Karpas-422 (cell line): ENCODE measurements at places on chromosomes 6 and 20. TPM values are rescaled to one million over a fixed set of nuclear protein-coding genes. Genes with fewer than 3 reads are reported as not detected.

The TMC2 gene
- not detected in 2 replicates for total RNA-seq

The PNLDC1 gene
- 0.11 TPM in 1 of 2 replicates, not detected in the other for total RNA-seq

The GHRH gene
- total RNA-seq: not detected in 2 replicates

The CASS4 gene
- not detected in 2 replicates for total RNA-seq

The CDH4 gene
- total RNA-seq: not detected in 2 replicates

The HRH3 gene
- total RNA-seq: not detected in 2 replicates

The MAP3K7 gene
- 55.6 and 91.9 TPM in 2 replicates for total RNA-seq

The MEP1A gene
- total RNA-seq: not detected in 2 replicates

The CABLES2 gene
- 7.2 and 7.6 TPM in 2 replicates for total RNA-seq

The RHAG gene
- total RNA-seq: not detected in 2 replicates

The SLC4A11 gene
- total RNA-seq: 0.36 and 0.60 TPM in 2 replicates

The KCNQ2 gene
- not detected in 2 replicates for total RNA-seq

The EDN3 gene
- not detected in 2 replicates for total RNA-seq

The SPAG4 gene
- 6.4 and 11.1 TPM in 2 replicates for total RNA-seq

The UBE2J1 gene
- 30.4 and 48.0 TPM in 2 replicates for total RNA-seq

The KHDC1L gene
- total RNA-seq: 4.4 and 5.8 TPM in 2 replicates

DNA sequence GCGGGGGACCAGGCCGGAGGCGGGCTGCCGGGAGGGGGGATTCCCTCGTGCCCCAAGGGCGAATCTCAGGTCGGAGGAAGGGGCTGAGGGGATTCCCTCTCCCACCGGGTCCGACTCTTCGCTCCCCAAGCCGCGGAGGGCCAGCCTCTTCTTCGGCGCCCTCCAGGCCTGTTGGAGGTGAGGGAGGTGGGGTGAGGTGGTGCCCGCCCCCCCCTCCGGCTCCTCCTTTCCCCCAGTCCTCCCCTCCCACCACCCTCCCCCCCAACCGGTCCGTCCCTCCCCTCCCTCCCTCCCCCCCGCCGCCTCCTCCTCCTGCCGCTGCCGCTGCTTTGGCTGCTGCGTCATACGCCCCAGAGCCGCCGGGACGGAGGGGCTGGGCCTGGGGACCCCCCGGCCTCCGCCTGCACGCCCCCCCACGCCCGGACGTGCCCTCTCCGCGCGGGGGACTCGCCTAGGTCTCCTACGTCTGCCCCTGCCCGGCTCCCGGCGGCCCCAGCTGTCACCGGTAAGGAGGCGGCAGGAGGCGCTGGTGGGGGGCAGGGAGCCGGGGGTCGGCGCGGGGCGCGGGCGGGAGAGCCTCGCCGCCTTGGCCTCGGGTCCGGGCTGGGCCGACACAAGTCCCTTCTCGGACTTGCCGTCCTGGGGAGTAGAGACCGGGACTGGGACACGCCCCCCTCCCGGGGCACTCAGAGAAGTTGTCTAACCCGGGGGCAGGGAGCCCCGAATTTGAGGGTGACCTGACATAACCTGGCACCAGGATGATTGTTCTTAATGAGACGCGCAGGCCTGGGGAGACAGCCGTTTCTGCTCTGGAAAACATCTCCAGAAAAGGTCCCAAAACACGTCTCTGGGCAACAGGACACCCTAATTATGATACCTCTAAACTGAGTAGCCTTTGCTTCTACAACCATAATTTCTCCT is at the start of gene PHF1:
Gene PHF1, plus strand, starts transcription at position 304 of the 921 bp plus-strand sequence. CDS start 1,250 bp downstream, outside the sequence.
- H3K27ac ChIP-seq: peak within 1 kb of the TSS; percentile 74
- peaks cover 16% of the 10 kb centered on the region; the same call in 1 of the 2 replicates for H3K36me3 ChIP-seq
- peak within 1 kb of the TSS; percentile 83 for H3K4me3 ChIP-seq

- no peak for DNase-seq
- H3K27me3 ChIP-seq: 0 out of 2 replicates have a peak, but pooled peaks cover 2% of the 10 kb centered on the region
- no peak overlapping the region for H3K27ac ChIP-seq
- no peak overlapping the region for H3K4me3 ChIP-seq
- no peaks in the 10 kb centered on the region for H3K36me3 ChIP-seq
- no peaks in the 10 kb centered on the region for H3K4me1 ChIP-seq
Measured at GRCh38 chr6:49513153-49513989, 13.6 kb downstream of the GLYATL3 start.

DNA sequence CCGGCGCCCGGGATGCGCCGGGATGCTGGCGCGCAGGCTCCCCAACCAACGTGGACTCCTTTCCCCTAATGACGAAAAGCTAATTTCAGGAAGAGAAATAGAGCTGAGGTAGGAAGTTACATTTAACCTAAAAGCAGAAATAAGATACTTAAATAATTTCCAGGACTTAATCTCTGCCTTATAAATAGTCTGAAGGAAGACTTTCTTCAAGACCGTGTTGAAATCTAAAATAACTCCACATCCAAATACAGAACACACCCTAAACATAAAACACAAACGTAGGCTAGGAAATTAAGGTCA is 1.3 kb downstream of the ASF1A start:
- DNase-seq: no peak
- H3K27me3 ChIP-seq: no peaks in the 10 kb centered on the region
- peak overlapping the region; percentile 92 for H3K4me3 ChIP-seq
- H3K27ac ChIP-seq: peak overlapping the region; percentile 97
- H3K4me1 ChIP-seq: peaks cover 75% of the 10 kb centered on the region
- peaks cover 27% of the 10 kb centered on the region for H3K36me3 ChIP-seq

GRCh38 chr6:73901986-73902385 is 206.0 kb downstream of the CD109 start:
- no peak overlapping the region for H3K4me3 ChIP-seq
- H3K27ac ChIP-seq: no peak overlapping the region
- no peaks in the 10 kb centered on the region for H3K36me3 ChIP-seq
- no peak for DNase-seq
- H3K4me1 ChIP-seq: no peaks in the 10 kb centered on the region
- no peaks in the 10 kb centered on the region for H3K27me3 ChIP-seq

GRCh38 chr6:35448191-35448590 is 3.9 kb upstream of the FANCE start:
- H3K27me3 ChIP-seq: no peaks in the 10 kb centered on the region
- H3K4me3 ChIP-seq: no peak overlapping the region
- H3K36me3 ChIP-seq: no peaks in the 10 kb centered on the region

DNA sequence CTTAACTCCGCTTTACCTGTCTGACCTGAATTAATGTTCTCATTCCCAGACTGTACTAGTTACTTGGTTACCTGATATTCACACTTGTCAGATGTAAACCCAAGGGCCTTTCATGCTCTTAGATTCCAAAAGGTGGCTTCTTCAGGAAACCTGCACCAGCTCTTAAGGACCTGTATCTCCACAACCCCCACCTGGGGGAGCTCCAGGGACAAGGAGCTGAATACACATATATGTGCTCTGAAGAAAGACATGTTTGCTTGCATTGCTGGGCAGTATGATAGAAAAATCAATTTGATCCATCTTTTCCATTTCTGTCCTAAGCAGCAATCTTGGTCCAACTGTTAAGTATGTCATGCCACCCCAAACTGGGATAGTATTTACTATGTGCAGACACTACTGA is 64.8 kb upstream of the POU3F2 start:
- no peak overlapping the region for H3K4me3 ChIP-seq
- H3K27me3 ChIP-seq: no peaks in the 10 kb centered on the region
- H3K4me1 ChIP-seq: no peaks in the 10 kb centered on the region
- no peak overlapping the region for H3K27ac ChIP-seq
- no peaks in the 10 kb centered on the region for H3K36me3 ChIP-seq
- peak; percentile 54 for DNase-seq

DNA sequence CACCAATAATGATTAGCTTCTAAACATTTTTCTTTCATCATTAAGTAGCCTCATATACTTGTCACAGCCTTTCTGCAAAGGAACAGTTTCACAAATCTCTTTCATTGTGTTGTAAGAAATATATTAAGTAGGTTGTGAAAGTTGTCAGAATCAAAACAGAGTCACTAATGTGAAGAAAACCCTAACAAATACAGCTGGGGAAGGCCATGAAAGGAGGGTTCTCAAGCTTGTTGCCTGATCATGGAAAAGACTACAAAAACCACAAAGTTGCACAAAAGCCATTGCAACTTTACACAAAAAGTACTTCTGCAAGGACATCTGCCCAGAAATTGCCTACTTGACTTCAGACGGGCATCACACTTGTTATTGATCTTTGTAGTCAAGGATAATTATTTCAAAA is 216.1 kb downstream of the ALDH8A1 start:
- no peak for DNase-seq
- no peaks in the 10 kb centered on the region for H3K36me3 ChIP-seq
- H3K27me3 ChIP-seq: no peaks in the 10 kb centered on the region
- no peak overlapping the region for H3K4me3 ChIP-seq

- no peaks in the 10 kb centered on the region for H3K4me1 ChIP-seq
- DNase-seq: no peak
- no peaks in the 10 kb centered on the region for H3K27me3 ChIP-seq
Measured at GRCh38 chr6:161104966-161105365, 113.4 kb downstream of the MAP3K4 start.

GRCh38 chr6:15804164-15805154 is 141.6 kb upstream of the DTNBP1 start:
- no peak overlapping the region for H3K4me3 ChIP-seq
- no peaks in the 10 kb centered on the region for H3K27me3 ChIP-seq
- H3K4me1 ChIP-seq: no peaks in the 10 kb centered on the region
- H3K36me3 ChIP-seq: no peaks in the 10 kb centered on the region

- H3K27ac ChIP-seq: no peak overlapping the region
- H3K4me3 ChIP-seq: no peak overlapping the region
- no peak for DNase-seq
Measured at GRCh38 chr6:14320332-14320731, 202.8 kb downstream of the CD83 start.

- H3K27ac ChIP-seq: no peak overlapping the region
- H3K4me3 ChIP-seq: no peak overlapping the region
- no peaks in the 10 kb centered on the region for H3K36me3 ChIP-seq
- DNase-seq: peak; percentile 76
- no peaks in the 10 kb centered on the region for H3K4me1 ChIP-seq
Measured at GRCh38 chr6:68638230-68638900, 3.3 kb downstream of the ADGRB3 start.

- no peaks in the 10 kb centered on the region for H3K36me3 ChIP-seq
- no peak overlapping the region for H3K4me3 ChIP-seq
- no peaks in the 10 kb centered on the region for H3K27me3 ChIP-seq
- no peaks in the 10 kb centered on the region for H3K4me1 ChIP-seq
- H3K27ac ChIP-seq: no peak overlapping the region
- peak; percentile 52 for DNase-seq
Measured at GRCh38 chr6:2917065-2917464, 14.0 kb upstream of the SERPINB9 start.

GRCh38 chr6:47490676-47491075 is 13.1 kb downstream of the CD2AP start:
- no peak for DNase-seq
- no peaks in the 10 kb centered on the region for H3K27me3 ChIP-seq
- H3K4me1 ChIP-seq: peaks cover 17% of the 10 kb centered on the region
- H3K27ac ChIP-seq: no peak overlapping the region
- no peak overlapping the region for H3K4me3 ChIP-seq

- no peaks in the 10 kb centered on the region for H3K4me1 ChIP-seq
- H3K27ac ChIP-seq: no peak overlapping the region
- no peak overlapping the region for H3K4me3 ChIP-seq
Measured at GRCh38 chr6:117329926-117330325, 64.6 kb downstream of the VGLL2 start.

- H3K27me3 ChIP-seq: no peaks in the 10 kb centered on the region
- no peaks in the 10 kb centered on the region; the same call in 1 of the 2 replicates for H3K36me3 ChIP-seq
- no peak for DNase-seq
- no peak overlapping the region for H3K4me3 ChIP-seq
- no peak overlapping the region for H3K27ac ChIP-seq
- peaks cover 15% of the 10 kb centered on the region for H3K4me1 ChIP-seq
Measured at GRCh38 chr6:48670546-48670945, 559.5 kb upstream of the PTCHD4 start.

GRCh38 chr6:87832025-87832825 is 130.2 kb upstream of the AKIRIN2 start:
- peak; percentile 78 for DNase-seq
- H3K4me3 ChIP-seq: peak overlapping the region; percentile 34
- no peaks in the 10 kb centered on the region for H3K36me3 ChIP-seq
- H3K27ac ChIP-seq: peak overlapping the region; percentile 67
- peaks cover 37% of the 10 kb centered on the region for H3K4me1 ChIP-seq
- no peaks in the 10 kb centered on the region for H3K27me3 ChIP-seq

DNA sequence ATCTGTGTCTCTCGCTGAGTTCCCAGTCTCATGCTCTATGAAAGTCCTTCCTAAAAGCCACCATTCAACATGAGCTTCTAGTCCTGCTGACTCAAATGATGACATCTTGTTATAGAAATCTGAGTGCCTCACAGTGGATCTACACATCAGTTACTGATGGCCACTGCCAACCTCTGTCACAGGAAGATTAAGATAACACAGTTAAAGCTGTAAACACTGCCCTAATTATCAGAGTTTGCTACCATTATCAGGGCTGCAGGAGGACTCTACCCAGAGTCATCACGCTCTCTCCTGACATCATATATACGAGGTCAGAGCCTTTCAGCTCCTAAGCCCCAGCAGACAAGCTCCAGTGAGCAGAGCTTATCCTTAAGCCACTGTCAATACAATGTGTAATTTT is 63.2 kb downstream of the HIVEP2 start:
- H3K4me1 ChIP-seq: peaks cover 7% of the 10 kb centered on the region; the same call in 1 of the 2 replicates
- no peak overlapping the region for H3K27ac ChIP-seq
- no peaks in the 10 kb centered on the region for H3K27me3 ChIP-seq
- DNase-seq: no peak

GRCh38 chr6:16712931-16713484 is 48.3 kb downstream of the ATXN1 start:
- peak; percentile 46 for DNase-seq
- H3K27me3 ChIP-seq: no peaks in the 10 kb centered on the region
- H3K4me1 ChIP-seq: no peaks in the 10 kb centered on the region
- no peak overlapping the region for H3K4me3 ChIP-seq

DNA sequence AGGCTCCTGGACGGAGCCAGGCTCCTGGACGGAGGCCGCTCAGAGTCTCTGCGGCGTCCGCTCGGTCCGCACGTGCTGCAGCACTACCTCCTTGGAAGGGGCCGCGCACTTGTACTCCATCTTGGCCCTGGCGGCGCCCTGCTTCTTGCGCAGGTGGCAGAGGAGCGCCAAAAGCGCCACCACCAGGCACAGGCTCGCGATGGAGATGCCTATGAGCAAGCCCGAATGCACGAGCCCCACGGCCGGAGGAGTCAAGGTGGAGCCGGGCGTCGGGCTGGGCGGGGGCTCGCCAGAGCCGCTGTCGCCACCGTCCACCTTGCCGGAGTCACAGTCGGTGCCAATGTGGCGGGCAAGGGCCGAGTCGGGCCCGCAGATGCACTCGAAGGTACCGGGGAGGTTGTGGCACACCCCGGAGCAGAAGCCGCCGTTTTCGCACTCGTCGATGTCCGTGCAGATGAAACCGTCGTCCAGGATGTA is 1.7 kb downstream of the THBD start:
- H3K4me1 ChIP-seq: no peaks in the 10 kb centered on the region
- H3K4me3 ChIP-seq: no peak overlapping the region
- H3K27ac ChIP-seq: no peak overlapping the region
- no peaks in the 10 kb centered on the region for H3K36me3 ChIP-seq
